Central memory CD8-positive, alpha-beta T cell (primary cell): ENCODE measurements at places on chromosomes 2 and 18.
A peak's percentile ranks its signal among the peaks of the same experiment; 100 is the strongest.

DNA sequence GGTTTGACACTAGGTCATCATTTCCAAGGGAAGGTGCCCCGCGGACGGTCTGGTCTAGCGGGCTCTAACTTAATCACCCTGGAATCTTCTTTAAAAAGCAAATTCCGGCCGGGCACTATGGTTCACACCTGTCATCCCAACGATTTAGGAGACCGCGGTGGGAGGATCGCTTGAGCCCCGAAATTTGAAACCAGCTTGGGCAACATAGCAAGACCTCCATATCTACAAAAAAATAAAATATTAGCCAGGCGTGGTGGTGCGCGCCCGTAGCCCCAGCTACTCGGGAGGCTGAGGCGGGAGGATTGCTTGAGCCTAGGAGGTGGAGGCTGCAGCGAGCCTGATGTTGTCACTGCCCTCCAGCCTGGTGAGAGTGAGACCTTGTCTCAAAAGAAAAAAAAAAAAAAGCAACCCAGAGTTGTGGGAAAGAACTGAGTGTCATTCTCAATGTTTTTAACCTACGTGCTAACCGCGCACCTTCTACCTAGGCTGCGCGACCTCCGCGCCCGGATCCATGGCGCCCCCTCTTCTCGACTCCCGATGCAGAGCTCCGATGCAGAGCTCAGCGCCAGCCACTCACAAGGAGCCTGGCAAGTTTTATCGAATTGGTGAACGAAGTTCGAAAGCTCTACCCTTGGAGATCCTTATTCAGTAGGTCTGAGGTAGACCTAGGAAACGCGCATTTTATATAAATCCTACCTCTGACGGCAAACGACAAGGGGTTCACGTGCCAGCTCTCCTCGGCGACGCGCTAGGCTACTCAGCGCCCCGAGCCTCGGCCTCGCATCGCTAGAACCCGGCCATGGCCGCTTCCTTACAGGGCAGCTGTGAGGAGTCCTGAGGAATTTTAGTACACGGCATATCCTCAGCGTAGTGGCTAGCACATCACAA lies 888 bp upstream of the TWSG1 start:
- DNase-seq: no peak

DNA sequence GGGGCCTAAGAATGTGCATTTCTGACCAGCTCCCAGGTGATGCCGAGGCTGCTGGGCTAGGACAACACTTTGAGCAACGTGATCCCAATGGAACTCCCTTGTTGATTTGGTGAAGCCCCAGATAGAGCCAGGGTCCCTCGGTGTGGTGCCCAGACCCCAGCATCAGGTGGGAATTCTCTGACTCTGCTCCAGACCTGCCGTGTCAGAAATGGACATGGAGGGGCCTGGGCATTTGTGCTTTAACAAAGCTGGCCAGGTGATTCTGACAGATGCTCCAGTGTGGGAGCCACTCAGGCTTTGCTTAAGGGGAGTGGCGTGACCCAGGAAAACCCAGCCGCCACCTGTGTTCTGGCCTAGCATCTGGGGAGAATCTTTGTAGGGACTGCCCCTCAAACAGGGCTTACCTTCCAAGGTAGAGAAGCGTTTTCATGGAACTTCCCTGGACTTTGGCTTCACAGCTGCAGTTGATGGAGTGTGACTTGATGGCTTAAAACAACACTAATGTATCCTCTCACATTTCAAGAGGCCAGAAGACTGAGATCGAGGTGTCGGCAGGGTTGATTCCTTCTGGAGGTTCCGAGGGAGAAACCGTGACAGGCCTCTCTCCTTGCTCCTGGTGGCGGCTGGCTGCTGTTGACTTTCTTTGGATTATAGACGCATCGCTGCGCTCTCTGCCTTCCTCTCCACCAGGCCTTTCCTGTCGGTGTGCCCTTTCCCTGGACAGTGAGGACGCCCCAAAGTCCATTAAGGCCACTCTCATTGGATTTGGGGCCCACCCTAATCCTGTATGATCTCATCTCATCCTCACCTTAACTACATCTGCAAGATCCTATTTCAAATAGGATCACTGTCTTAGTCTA lies 57.0 kb upstream of the HDAC4 start:
- DNase-seq: peak; percentile 8

- DNase-seq: peak; percentile 90
Observed at GRCh38 chr2:239267288-239267951, 133.4 kb downstream of the HDAC4 start.

- no peak for DNase-seq
Observed at GRCh38 chr2:36433311-36434217, 78.0 kb downstream of the CRIM1 start.

DNA sequence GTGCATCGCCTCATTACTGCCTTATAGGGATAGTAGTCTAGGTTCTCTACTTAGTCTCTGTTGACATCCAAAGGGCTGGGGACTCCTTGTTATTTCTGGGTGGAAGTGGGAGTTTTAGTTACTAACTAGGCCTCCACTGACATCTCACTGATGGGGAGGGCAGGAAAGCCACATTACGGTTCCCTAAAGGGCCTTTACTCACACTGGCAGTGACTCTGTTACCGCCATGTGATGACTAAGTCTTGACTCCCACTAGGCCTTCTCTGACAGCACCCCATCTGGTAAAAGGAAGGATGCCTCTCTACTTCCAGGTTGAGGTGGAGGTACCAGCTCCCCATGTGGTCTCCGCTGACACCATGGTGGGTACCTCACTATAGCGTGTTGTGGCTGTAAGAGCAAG lies 14.0 kb upstream of the BCL2L11 start:
- DNase-seq: no peak

GRCh38 chr2:134718817-134719814 lies at the start of gene TMEM163:
Gene TMEM163, minus strand, starts transcription at chr2:134719000.
- no peak for DNase-seq
